Activated T-helper 1 cell treated with anti-CD3 and anti-CD28 coated beads, Interleukin-2, amount 50 U/mL, for 16 hours (primary cell): ENCODE measurements at places on chromosomes 11 and 22.

- DNase-seq: no peak
Measured at GRCh38 chr11:9274499-9275258, 9.5 kb upstream of the DENND5A start.

GRCh38 chr22:24693379-24693778 is 81.1 kb downstream of the PIWIL3 start:
- DNase-seq: no peak

GRCh38 chr11:116114198-116114651 is 610.0 kb upstream of the CADM1 start:
- DNase-seq: no peak

DNA sequence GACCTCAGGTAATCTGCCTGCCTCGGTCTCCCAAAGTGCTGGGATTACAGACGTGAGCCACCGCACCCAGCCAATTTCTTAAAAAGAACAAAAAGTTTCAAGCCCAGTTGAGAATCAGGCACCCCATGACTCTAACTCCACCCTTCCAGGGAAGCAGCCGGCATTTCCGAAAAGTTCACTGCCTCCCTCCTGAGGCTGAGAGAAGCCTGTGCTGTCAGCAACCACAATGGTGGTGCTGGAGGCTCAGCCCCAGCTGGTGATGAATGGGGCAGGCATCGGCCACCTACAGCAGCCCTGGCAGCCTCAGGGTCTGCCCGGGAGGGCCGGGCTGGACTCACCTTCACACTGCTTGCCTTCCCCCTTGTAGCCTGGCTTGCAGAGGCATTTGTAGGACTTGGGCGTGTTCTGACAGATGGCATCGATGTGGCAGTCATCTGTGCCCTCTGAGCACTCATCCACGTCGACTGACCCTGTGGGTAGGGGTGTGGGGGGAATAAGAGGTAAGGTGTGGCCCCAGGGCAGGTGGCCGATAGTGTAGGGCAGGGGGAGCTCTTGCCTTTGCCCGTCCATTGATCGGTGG is 4.3 kb downstream of the SCUBE1 start:
- no peak for DNase-seq

GRCh38 chr11:82959987-82960778 is 58.6 kb downstream of the DDIAS start:
- DNase-seq: no peak
